CMK (cell line): ENCODE measurements at places on chromosomes 11 and 22.
A peak's percentile ranks its signal among the peaks of the same experiment; 100 is the strongest.

GRCh38 chr22:46531581-46532175, 5.7 kb downstream of the CELSR1 start:
- DNase-seq, result no peak

DNA sequence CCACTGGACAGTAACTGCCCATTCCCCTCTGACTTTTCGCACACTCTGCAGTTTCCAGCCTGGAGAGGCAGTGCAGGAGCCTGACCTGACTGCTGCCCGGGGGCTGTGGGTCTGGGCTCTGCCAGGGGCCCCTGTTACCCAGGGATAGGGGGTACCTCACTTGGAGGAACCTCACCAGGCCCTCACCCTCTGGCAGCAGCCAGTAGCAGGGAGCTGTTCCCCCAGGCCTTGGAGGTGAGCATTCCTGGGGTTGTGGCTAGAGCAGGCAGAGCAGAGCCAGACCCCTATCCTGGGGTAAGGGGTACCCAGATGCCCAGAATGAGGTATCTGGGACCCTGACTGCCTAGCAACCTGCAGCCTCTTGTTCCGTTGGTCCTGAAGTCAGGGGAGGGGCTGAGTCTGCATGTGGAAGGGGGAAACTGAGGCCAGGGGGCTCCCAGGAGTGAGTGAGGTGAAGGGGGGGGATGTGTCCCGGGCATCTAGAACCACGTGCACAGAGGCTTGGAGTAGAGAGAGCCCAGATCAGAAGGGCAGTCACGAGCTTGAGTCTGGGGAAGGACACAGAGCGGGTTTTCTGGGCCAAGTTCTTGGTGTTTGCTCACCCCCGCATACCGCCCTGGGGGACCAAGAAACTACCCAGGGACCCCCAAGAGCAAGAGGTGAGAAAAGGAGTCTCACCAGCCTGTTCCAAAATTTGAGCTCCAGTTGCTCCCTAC, 43.9 kb upstream of the ACCSL start:
- no peak for DNase-seq

GRCh38 chr11:100778166-100778785, 91.2 kb downstream of the ARHGAP42 start:
- no peak for DNase-seq

DNA sequence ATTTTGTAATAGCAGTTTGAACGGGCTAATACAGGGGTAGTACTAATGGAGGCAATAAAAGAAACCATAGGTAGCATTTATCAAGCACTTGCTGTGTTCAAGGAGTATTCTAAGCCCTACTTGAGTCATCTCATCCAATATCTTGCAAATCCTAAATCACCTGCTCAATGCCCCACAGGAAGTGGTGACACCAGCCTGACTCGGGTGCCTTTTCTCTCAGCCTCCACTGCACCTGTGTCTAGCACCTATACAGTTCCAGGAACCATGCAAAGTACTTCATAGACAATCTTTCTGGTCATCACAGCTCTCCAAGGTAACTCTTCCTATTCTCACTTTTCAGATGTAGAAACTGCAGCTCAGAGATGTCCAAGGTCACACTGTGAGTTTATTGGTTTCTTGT, 98.0 kb downstream of the PRR5L start:
- DNase-seq, result no peak

DNA sequence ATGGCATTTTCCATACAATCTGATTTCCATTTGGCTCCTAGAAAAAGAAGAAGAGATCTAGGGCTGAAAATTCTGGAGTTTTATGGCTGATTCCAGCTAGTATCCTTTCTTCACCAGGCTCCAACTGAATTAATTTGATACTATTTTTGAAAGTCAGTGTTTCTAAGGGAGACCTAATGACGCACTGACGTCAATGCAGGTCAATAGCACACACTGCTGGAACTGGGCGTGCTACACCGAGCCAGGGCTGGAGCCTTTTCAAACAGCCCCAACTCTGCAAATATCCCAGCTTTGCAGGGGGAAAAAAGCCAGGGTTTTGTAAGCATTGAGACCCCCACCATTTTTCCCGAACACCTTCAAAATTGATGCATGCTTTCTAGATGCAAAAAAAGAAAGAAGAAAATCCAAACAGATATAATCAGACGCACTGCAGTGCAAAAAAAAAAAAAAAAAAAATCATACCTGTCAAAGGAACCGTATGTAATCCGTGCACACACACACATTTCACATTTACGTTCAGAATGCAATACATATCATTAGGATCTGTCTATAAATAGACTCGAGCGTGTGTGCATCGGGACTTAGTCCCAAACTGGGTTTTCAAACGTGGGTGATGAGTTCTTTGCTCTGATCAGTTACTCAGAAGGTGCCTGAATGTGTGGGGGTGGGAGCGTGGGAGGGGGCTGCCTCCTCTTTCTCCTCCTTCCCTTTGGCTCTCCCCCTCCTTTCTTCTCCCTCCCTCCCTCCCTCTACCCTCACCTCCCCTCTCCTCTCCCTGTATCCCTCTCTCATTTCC, 124.5 kb upstream of the HSD17B12 start:
- no peak for DNase-seq

DNA sequence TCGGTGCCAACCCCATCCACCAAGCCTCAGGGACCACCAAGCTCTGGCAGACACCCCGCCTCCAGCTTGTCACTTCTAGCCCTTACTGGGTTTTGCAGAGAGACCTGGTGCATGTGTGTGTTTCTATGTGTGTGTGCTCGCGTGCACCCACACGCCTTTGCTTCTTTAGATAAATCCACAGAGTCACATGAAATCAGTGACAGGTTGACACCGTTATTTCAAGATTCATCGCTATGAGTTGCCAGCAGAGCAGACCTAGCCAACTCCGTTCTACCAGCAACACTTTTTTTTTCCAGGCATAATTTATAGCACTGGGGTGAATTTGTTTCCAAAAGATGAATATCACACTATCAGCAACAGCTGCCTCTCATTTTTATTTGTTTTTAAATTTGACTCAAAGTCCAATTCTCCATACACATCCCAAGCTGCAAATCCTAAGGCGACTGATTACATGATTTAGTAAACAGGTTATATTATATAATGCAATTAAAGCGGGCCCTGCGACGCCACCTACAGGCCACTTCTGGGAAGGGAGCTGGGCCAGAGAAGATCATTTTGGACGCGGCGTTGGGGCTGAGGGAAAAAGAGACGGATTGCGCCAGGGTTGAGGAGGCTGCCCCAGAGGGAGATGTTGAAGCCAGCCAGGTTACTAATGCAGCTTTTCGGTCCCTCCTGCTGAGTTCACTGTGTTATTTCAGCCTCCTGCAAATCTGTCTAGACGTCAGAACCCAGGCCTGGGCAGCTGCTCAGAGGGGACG, 150.5 kb downstream of the FEZ1 start:
- DNase-seq, result peak; percentile 5
